GM23248 (cell line): ENCODE measurements at places on chromosomes 1 and 21. TPM values are rescaled to one million over a fixed set of nuclear protein-coding genes. Genes with fewer than 3 reads are reported as not detected.
A peak's percentile ranks its signal among the peaks of the same experiment; 100 is the strongest.

PCBP3 gene
- total RNA-seq = 0.32 TPM in 1 of 2 replicates, not detected in the other

VANGL2 gene
- not detected in 2 replicates for total RNA-seq

FOXD2 gene
- total RNA-seq = 0.43 TPM in 1 of 2 replicates, not detected in the other

GRCh38 chr1:86552376-86552775, 5.5 kb downstream of the CLCA4 start:
- no peak for DNase-seq
- no peaks in the 10 kb centered on the region for H3K27me3 ChIP-seq
- H3K36me3 ChIP-seq = no peaks in the 10 kb centered on the region
- H3K4me1 ChIP-seq = no peaks in the 10 kb centered on the region

GRCh38 chr1:17596651-17597509, 57.4 kb downstream of the ARHGEF10L start:
- H3K4me3 ChIP-seq = no peak overlapping the region
- no peaks in the 10 kb centered on the region for H3K27me3 ChIP-seq
- DNase-seq = no peak
- H3K4me1 ChIP-seq = no peaks in the 10 kb centered on the region

- 0 out of 2 replicates have a peak, but pooled peaks cover 6% of the 10 kb centered on the region for H3K4me1 ChIP-seq
- H3K27ac ChIP-seq = no peak overlapping the region
- H3K36me3 ChIP-seq = no peaks in the 10 kb centered on the region
- no peak overlapping the region for H3K4me3 ChIP-seq
- peaks cover 24% of the 10 kb centered on the region for H3K27me3 ChIP-seq
Measured at GRCh38 chr1:206030191-206030590, 6.5 kb upstream of the CTSE start.

DNA sequence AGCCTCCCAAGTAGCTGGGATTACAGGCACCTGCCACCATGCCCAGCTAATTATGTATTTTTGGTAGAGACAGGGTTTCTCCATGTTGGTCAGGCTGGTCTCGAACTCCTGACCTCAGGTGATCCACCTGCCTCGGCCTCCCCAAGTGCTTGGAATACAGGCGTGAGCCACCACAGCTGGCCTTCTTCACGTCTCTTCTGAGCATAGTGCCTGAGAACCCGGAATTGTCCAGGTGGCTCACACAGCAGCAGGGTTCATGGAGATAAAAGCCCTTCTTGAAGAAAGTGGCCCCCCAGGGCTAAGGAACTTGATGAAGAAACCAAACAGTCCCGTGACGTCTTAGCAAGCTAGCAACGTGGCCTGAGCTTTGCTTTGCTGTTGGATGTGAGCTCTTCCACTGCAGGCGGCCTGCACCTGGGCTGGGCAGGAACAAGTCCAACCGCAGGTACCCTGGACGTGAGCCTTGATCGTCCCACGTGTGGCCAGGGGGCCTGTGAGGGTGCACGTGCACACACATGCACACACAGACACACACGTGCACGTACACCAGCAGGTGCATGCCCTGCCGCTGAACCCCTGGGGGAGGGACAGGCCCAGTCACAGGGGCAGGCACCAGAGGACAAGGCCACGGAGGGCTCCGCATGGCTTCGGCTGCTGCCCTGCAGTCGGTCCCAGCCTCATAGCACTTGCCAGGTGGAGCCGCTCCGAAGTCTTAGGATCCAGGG, 23.4 kb upstream of the TRAPPC10 start:
- H3K27ac ChIP-seq = no peak overlapping the region
- no peaks in the 10 kb centered on the region for H3K4me1 ChIP-seq
- H3K27me3 ChIP-seq = no peaks in the 10 kb centered on the region
- DNase-seq = no peak
- H3K4me3 ChIP-seq = no peak overlapping the region
- no peaks in the 10 kb centered on the region for H3K36me3 ChIP-seq

DNA sequence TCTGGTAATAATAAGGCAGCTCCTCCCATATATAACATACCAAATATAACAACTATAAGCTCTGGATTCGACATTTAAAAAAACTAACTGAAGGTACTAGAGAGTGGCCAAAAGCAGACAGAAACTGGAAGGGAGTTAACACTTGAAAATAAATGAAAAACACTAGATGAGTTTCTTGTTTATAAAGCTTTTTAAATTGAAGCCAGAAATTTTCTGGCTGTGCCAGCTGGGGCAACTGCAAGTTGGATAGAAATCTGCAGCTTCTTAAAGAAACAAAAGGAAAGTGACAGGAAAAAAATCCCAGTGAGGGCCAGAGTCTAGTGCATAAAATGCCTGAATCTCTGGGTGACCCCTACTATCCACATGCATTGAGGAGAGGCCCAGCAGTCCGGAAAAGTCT, 432.7 kb downstream of the SMYD3 start:
- no peak for DNase-seq
- H3K4me3 ChIP-seq = no peak overlapping the region
- no peaks in the 10 kb centered on the region for H3K4me1 ChIP-seq
- H3K27me3 ChIP-seq = no peaks in the 10 kb centered on the region
- 0 out of 2 replicates have a peak, but pooled peaks cover 3% of the 10 kb centered on the region for H3K36me3 ChIP-seq

DNA sequence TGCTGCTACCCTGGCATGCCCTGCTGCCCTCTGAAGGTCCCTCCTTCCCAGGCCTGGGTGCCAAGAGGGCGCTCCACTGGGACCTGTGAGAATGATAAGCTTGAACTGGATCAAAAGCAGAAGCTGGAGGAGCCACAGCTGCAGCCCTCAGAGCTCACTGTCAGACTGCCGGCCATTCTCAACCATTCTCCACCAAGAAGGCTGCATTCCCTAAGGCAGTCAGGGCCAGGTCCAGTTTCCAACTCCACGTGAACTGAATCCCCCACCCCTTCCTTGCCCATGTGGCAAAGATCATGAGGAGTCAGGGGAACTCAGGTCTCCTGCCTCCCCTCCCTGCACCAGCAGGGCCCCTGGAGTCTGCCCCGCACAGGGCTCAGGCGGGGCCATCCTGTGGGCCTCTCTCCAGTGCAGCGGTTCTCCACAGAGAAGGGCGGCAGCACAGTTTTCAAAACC, 19.5 kb downstream of the SLC1A7 start:
- H3K36me3 ChIP-seq = no peaks in the 10 kb centered on the region
- H3K4me3 ChIP-seq = no peak overlapping the region
- peak overlapping the region; percentile 98 for H3K27ac ChIP-seq
- H3K27me3 ChIP-seq = no peaks in the 10 kb centered on the region
- peak; percentile 52 for DNase-seq

GRCh38 chr1:213987927-213988506, at the start of gene PROX1:
Gene PROX1, plus strand, starts transcription at chr1:213987973. Its CDS starts 8,563 bp downstream, at chr1:213996536.
- H3K4me3 ChIP-seq = peak within 1 kb of the TSS; percentile 91
- H3K36me3 ChIP-seq = no peaks in the 10 kb centered on the region
- peak within 1 kb of the TSS; percentile 15; the same call in 1 of the 2 replicates for H3K27ac ChIP-seq
- H3K27me3 ChIP-seq = peaks cover 69% of the 10 kb centered on the region
- H3K4me1 ChIP-seq = 0 out of 2 replicates have a peak, but pooled peaks cover 4% of the 10 kb centered on the region

- H3K27ac ChIP-seq = no peak overlapping the region
- no peaks in the 10 kb centered on the region for H3K27me3 ChIP-seq
- H3K4me3 ChIP-seq = no peak overlapping the region
- peaks cover 13% of the 10 kb centered on the region; the same call in 1 of the 2 replicates for H3K4me1 ChIP-seq
- no peak for DNase-seq
Measured at GRCh38 chr1:97770376-97770775, 150.5 kb downstream of the DPYD start.

DNA sequence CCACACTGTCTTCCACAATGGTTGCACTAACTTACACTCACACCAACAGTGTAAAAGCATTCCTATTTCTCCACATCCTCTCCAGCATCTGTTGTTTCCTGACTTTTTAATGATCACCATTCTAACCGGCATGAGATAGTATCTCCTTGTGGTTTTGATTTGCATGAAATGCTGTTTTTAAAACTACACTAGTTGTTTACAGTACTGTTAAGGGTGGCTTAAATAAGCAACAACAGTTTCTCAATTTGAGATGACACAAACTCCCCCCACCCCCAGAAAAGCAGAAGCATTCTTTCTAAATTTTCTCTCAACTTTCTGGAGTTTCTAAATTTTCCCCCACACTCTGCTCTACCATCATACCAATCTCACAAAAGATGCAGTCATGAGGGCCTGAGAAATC, 7.1 kb upstream of the SLAMF7 start:
- no peaks in the 10 kb centered on the region for H3K36me3 ChIP-seq
- no peak overlapping the region for H3K27ac ChIP-seq
- H3K4me1 ChIP-seq = no peaks in the 10 kb centered on the region
- H3K4me3 ChIP-seq = no peak overlapping the region
- no peaks in the 10 kb centered on the region; the same call in 1 of the 2 replicates for H3K27me3 ChIP-seq

DNA sequence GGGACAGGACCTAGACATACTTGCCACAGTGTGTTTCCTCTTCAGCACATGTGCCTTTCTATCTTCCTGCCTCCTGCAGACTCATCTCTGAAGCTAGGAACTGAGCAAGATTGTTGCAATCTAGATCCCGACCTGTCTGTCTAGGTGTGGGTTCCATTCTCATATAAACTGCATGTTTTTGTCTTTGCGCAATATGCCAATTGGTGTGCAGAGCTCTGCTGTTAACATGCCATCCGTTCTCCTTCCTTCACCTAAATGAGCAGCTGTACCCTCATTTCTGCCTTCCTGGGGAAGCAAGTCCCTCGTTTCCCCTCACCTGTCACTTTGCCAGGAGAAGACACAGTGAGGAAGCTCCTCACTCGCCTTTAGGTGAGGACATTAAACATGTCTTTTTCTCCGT, 55.5 kb downstream of the SLC35F3 start:
- no peaks in the 10 kb centered on the region for H3K4me1 ChIP-seq
- no peaks in the 10 kb centered on the region for H3K36me3 ChIP-seq
- H3K27me3 ChIP-seq = no peaks in the 10 kb centered on the region
- H3K27ac ChIP-seq = no peak overlapping the region
- H3K4me3 ChIP-seq = no peak overlapping the region
- no peak for DNase-seq

DNA sequence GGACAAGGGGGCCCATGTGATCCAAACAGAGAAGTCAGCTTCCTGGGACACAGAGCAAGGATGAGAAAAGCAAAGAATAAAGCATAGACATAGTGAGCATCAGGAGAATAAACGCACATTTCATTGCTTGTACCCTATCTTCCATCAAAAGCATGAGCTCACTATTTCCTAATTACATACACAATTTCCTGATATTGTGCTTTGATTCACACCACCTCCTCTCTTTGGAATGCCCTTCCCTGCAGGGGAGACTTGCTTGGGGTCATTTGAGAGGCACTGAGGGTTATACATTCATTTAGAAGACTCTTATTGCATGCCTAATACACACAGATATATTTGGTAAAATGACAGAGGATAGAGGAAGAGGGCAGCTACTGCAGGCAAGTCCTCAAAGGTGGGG, 185.4 kb downstream of the SEC16B start:
- DNase-seq = no peak
- H3K27me3 ChIP-seq = peaks cover 4% of the 10 kb centered on the region; the same call in 1 of the 2 replicates
- H3K4me3 ChIP-seq = no peak overlapping the region
- H3K4me1 ChIP-seq = peaks cover 14% of the 10 kb centered on the region
- H3K36me3 ChIP-seq = no peaks in the 10 kb centered on the region
- H3K27ac ChIP-seq = no peak overlapping the region
